ENCODE measurements at places on chromosomes 7 and 10. TPM values are rescaled to one million over a fixed set of nuclear protein-coding genes. Genes with fewer than 3 reads are reported as not detected.

The ADAM8 gene
- 92.7 TPM for total RNA-seq

The KLLN gene
- total RNA-seq, result 2.0 TPM

The ANKRD61 gene
- total RNA-seq, result not detected

The IL6 gene
- not detected for total RNA-seq

The NUTM2B gene
- total RNA-seq, result not detected

The ARMS2 gene
- total RNA-seq, result not detected

The LRIT1 gene
- not detected for total RNA-seq

The BUB3 gene
- 252 TPM for total RNA-seq

The SHH gene
- total RNA-seq, result not detected

The KCNMA1 gene
- total RNA-seq, result 35.6 TPM

The C7orf33 gene
- not detected for total RNA-seq

The ERVW-1 gene
- total RNA-seq, result not detected

The CLEC5A gene
- not detected for total RNA-seq

The CELF2 gene
- total RNA-seq, result 98.2 TPM

The GPR15LG gene
- total RNA-seq, result 1.5 TPM

The PIK3CG gene
- 8.0 TPM for total RNA-seq

The MBL2 gene
- total RNA-seq, result not detected

The CACNA2D1 gene
- 1.5 TPM for total RNA-seq

The PDZD7 gene
- total RNA-seq, result not detected

The HMX2 gene
- 19.8 TPM for total RNA-seq

The JCAD gene
- total RNA-seq, result 0.13 TPM

The AGBL3 gene
- total RNA-seq, result 2.3 TPM

The PFKP gene
- total RNA-seq, result 129 TPM

The RSU1 gene
- 51.4 TPM for total RNA-seq

The UCMA gene
- total RNA-seq, result not detected

The FKBP9 gene
- total RNA-seq, result 6.6 TPM

The CUBN gene
- 0.03 TPM for total RNA-seq

The RPS24 gene
- 2,010 TPM for total RNA-seq

The CNNM1 gene
- not detected for total RNA-seq

The SPDYE9 gene
- not detected for total RNA-seq

The NME8 gene
- 0.51 TPM for total RNA-seq

The EPO gene
- total RNA-seq, result not detected

The EEPD1 gene
- 1.0 TPM for total RNA-seq

The GHRHR gene
- total RNA-seq, result not detected

The UPK3BL1 gene
- 25.8 TPM for total RNA-seq

The ABCB8 gene
- 34.7 TPM for total RNA-seq

The TAF5 gene
- 7.1 TPM for total RNA-seq

The TDRD1 gene
- total RNA-seq, result not detected

The PDCD11 gene
- 66.5 TPM for total RNA-seq

The GIMAP8 gene
- total RNA-seq, result 6.2 TPM

The ARMC10 gene
- total RNA-seq, result 21.3 TPM

The CALML5 gene
- not detected for total RNA-seq

The CCDC136 gene
- total RNA-seq, result 1.8 TPM

The ZP3 gene
- 2.2 TPM for total RNA-seq

The ATOH7 gene
- not detected for total RNA-seq

The PNLIPRP3 gene
- total RNA-seq, result not detected
